Mucosa of gallbladder (tissue), 1 donor: ENCODE measurements at places on chromosomes 6 and 20.
A peak's percentile ranks its signal among the peaks of the same experiment; 100 is the strongest.

DNA sequence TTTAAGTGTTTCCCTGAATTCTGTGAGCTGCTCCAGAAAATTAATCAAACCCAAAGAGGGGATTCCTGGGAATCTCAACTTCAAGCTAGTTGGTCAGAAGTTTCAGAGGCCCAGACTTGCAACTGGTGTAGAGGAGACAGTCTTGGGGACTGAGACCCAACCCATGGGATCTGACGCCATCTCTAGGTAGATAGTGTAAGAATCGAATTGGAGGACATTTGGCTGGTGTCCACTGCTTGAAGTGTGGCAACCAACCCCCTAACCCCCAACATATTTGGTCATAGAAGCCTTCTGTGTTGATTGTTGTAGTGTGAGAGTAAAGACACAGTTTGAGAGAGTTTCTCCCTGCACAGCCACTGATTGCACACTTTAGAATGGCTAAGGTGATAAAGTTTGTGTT, 103.5 kb upstream of the CARMIL1 start:
- no peak for DNase-seq

DNA sequence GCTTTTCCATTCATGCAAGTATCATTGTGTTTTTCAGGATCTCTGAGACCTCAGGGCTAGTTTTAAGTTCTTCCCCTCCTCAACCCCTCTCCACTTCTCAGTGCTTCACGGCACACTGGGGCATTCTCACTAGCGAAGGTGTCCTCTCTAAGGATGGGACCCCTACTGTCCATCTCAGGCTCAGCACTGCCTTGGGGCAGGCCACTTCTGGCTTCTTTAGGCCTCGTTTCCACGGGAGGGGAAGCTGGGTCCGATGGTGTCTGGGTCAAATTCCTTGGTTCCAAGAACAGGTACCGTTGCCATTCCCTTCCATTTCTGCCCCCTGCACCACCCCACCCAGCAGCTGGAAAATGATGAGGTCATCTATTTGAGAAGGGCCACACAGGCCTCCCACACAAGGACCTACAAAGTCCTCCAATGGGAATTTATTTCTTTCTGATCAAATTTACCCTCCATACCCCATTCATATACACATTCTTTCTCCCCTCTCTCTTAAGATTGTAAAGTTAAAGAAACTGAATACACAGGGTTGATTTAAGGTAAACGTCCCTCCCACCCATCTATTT, 17.2 kb downstream of the GNAS start:
- DNase-seq, result no peak

DNA sequence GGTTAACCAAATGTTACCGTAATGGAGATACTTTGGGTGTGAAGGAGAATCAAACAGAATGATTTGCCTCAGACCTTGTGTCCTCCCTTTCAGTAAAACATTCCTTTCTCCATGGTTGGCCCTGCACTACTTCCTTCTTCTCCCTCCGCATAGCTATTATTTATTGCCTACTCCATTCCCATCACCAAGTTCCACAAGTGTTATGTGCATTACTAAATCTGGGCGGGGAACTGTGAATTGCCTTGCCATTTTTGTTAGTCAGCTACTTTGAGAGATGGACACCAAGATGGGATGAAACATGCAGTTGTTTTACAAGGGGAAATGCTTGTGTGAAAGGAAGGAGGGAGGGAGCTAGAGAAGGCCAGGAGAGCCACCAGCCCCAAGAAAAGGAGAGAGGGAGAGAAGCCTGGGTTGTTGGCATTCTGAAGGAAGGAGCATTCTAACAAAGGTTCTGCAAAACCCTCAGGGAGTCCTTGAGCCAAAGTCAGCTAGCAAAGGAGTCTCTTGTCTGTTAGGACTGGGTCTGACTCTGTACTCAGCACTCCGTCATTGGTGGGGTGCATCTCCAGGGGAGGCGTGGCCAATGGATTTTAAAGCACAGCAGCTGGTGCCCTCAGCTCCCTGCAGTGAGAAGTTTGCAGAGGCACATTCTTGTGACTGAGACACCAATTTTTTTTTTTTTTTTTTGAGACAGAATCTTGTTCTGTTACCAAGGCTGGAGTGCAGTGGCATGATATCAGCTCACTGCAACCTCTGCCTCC, 83.6 kb upstream of the CHD6 start:
- DNase-seq, result no peak

DNA sequence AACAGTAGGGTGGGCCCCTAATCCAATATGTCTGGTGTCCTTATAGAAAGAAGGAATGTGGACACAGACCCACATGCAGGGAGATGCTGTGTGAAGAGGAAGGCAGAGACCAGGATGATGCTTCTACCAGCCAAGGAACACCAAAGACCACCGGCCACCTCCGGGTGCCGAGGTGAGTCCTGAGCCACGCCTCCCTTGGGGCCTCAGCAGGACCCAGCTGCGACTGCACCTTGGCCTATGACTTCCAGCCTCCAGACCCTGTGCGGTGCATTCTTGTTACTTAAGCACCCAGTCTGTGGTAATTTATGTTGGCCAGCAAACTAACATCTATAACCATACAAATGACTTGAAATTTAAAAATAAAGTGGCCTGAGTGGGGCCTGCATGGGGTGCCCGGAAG, 79.5 kb upstream of the QKI start:
- no peak for DNase-seq

GRCh38 chr6:16689788-16690607, 71.3 kb downstream of the ATXN1 start:
- no peak for DNase-seq

DNA sequence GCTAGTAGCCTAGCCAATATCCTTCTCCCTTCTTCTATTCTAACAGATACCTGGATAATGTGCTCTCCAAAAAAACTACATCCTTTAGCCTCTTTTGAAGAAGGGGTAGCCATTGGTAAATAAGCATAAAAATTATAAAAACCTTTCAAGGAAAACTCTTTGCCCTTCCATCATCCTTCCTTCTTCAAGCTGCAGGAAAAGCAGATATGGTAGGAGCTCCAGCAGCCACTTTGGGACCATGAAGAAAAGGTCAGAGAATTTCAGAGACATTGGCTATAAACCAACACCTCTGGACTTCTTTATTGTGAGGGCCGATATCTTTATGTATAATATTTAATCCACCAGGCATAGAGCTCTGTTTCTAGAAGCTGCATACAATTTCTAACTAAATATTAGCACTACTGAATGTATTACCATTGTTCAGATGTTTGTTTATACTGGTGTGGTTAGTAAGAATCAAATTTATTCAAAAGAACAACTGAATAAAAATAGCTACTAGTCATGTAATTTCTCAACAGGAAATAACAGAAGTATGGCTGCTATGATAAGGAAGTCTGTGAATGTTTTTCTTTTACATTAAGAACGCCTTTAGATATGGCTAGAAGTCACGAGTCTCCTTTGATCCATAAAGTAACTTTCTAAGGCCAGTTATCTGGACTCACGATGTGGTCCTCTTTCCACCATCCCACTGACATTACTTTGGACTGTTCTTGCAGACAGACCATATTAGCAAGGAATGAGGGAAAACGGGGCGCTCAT, 32.2 kb downstream of the MYLK4 start:
- no peak for DNase-seq

DNA sequence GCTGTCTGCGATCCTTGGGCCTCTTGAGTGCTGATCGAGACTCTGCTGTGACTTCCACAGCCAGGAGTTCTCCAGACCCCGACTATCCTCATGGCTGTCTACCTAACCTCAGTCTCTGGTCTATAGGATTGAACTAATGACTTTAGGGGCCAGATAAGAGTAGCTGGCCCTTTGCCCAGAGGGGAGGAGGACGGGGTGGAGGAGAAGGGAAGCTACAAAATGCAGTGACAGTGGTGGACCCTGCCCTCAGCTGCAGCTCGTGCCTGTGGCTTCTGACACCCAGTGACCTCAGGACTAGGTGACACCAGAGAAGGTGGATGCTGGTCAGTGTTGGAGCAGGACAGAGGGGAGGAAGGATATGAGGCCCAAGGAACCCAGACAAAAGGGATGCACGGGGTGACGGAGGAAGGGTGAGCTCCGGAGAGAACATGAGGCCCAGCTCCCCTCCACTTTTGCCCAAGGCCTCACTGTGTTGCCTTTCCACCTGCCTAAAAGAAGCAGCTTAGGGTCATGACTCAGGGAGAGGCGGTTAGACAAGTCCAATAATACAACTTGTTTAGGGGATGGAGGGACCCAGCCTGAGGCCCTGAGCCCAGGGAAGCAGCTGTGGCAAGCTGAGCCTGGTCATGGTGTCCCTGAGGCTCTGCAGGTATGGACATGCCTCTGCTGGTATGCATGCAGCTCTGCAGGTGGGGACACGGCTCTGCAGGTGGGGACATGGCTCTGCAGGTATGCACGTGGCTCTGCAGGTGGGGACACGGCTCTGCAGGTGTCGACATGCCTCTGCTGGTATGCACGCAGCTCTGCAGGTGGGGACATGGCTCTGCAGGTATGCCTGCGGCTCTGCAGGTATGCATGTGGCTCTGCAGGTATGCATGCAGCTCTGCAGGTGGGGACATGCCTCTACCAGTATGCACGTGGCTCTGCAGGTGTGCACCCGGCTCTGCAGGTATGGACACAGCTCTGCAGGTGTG, 67.7 kb downstream of the SYNJ2 start:
- no peak for DNase-seq

- peak; percentile 84 for DNase-seq
These were observed 4.8 kb downstream of the TRIM10 start for GRCh38 chr6:30156262-30156599.

- DNase-seq, result no peak
These were observed 549.4 kb downstream of the UTRN start for GRCh38 chr6:144834426-144835038.

DNA sequence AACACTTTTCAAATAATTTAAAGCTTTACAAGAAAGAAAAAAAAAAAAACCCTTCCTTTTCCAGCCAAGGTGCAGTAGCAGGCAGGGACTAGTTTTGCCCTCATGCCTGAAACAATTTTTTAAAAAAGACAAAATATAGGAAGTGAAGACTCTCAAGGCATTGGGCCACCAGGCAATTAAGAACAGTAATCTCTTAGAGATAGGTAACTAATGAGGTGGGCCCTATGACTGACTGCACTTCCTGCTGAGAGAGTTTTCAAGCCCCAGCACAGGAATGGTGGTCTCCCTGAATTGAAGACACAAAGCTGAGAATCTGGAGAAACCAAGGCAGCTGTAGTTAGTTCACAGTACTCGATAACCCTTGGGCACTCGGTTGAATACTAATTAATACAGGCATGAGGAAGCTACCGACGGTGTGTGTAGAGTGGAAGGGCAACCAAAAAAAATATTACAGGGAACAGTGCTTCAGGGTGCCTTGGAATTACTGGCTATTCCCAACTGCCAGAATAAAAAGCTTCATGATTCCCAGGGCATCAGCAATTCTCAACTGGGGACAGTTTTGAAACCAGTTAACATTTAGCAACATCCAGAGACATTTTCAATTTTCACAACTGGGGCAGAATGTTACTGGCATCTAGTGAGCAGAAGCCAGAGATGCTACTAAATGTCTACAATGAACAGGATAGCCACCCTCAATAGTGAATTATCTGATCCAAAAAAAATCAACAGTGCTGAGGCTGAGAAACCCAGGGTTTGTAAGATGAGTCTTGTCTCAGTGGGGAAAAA, 36.0 kb upstream of the PLN start:
- DNase-seq, result no peak

- no peak for DNase-seq
These were observed 8.3 kb upstream of the ISM1 start for GRCh38 chr20:13212750-13213149.

DNA sequence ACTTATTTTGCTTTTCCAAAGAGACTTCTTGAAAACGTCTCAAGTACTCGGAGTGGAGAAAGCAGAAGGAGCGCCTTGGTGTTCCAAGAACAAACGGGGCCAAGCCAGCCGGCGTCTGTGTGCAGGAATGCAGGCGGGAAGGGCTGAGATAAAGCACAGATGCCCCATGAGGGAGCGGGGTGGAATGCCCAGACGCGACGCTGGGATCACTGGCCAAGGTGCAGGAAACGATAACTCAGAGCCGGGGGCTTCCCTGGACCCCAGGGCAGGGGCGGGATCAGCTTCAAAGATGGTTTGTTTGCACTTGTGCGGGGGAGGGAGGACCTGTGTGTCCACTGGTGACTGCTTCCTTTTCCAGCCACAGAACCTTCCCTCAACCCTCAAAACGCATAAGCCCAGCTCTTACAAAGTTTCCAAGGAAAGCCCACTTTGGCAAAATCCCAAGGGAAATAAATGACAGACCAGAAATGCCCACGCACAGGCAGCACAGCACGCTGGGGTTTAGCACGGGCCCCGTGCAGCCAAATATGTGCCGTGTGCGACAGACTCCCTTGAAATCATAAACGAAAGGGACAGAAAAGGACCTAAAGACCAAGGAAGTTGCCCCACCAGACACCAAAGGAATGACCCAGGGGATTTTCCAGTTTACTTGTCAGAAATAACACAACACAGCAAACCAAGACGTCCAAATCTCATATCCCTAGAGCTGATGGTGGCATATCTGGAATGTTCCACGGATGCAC, 113.9 kb downstream of the NFATC2 start:
- peak; percentile 65 for DNase-seq

- DNase-seq, result no peak
These were observed 159.5 kb upstream of the MANEA start for GRCh38 chr6:95417856-95418255.

DNA sequence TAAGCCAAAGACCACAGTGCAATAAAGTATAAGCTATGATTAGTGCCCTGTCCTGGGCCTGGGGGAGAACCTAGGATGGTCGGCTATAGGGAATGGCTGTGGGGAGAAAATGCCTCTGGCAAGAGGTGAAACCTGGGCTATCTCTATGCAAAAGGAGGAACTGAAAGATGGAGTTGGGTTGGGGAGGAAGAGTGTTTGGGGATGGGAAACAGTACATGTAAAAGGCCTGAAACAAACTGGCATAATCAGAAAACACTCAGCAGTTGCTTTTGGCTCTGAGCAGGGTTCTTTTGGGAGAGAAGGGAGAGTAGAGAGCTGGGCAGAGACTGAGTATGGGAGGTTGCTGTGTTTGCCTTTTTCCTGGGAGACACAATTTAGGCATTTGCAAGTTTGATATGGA, 31.9 kb upstream of the FUCA2 start:
- DNase-seq, result no peak

DNA sequence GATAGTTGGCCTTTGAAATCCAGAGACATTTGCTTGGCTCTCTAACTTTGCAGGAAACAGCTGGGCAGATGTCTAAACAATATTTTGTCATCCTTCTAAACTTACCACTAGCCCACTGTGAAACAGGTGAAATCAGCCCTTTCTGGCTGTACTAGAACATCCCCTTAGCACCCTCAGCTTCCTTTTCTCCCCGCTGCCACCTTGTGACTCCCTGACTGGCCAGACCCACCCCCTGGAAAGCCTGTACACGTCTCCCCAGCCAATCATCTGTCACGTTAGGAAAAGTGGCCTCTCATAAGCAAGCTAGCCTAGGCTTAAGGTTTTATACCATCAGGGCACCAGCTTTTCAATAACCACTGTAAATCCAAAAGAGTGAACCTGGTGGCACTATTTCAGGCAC, 88.6 kb upstream of the E2F3 start:
- no peak for DNase-seq
